ENCODE measurements at places on chromosomes 4 and X. TPM values are rescaled to one million over a fixed set of nuclear protein-coding genes. Genes with fewer than 3 reads are reported as not detected.

SYNPO2 gene
- total RNA-seq: 0.27 TPM

FGF2 gene
- 0.73 TPM for total RNA-seq

ZDHHC9 gene
- total RNA-seq: 12.3 TPM

TBX22 gene
- total RNA-seq: not detected

BEX1 gene
- total RNA-seq: 0.32 TPM

CTAG2 gene
- total RNA-seq: not detected

NOX1 gene
- total RNA-seq: not detected

SPATA4 gene
- total RNA-seq: not detected

MAGED2 gene
- total RNA-seq: 22.7 TPM

FAM184B gene
- total RNA-seq: not detected

PPP1R3F gene
- total RNA-seq: 3.1 TPM

CENPVL2 gene
- total RNA-seq: not detected

- DNase-seq: no peak
These were observed 610.7 kb upstream of the CPXCR1 start for GRCh38 chrX:88136328-88136727.

DNA sequence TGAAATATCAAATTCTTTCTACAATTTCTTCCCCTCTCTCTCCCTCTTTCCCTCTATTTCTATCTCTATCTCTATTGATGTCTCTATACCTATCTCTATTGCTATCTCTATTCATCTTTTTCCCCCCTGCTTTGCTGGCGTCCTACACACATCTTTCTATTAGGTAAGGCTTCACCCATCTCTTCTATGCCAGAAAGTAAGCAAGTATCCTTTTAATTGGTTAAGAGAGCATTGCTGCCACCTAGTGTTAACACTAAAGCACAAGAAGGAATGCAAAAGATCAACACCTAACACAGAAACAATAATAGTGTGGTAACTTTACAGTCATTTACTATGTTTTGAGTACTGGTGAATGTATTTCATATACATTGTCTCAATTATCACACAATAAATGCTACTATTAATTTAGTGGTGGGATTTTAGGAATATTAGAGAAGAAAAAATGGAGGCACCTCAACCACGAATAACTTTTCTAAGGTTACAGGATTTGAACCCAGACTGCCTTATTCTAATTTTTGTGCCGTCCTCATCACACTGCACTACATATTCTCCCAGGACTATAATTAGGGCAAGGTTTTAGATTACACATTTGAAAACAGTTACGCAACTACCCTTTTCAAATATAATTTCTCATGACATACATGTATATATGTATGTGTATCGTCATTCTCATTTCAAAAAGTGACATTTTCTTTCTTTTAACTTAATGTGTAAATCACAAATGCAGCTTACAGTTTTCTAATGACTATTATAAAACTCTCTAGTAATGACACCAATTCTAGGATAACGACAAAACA is 3.7 kb upstream of the C4orf36 start:
- no peak for DNase-seq

DNA sequence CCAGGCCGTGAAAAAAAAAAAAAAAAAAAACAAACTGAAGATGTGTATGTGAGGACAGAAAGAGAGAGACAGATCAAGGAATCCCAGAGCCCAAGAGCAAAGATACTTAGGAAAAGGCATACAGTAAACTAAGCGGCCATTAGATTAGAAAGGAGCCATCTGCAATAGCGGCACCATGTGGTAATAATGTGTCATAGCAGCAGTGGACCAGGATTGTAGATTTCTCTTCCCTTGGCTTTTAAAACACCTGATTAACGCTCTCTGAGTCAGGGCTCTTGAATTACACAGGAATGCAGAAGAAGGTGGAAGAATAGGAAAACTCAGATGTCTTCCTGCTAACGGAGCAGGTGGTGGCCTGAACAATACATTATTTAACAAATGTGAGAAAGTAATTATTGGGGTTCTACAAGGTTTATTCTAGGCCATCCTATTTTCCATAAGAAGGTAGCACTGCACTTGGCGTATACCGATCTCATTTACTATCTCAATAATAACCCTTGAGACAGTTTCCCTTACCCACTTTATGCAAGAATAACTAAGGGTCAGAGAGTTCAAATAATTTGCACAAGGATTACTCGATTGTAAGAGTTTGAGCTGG is 182.7 kb downstream of the KCNIP4 start:
- no peak for DNase-seq

- DNase-seq: no peak
These were observed 4.8 kb downstream of the PROM1 start for GRCh38 chr4:16079046-16079445.

DNA sequence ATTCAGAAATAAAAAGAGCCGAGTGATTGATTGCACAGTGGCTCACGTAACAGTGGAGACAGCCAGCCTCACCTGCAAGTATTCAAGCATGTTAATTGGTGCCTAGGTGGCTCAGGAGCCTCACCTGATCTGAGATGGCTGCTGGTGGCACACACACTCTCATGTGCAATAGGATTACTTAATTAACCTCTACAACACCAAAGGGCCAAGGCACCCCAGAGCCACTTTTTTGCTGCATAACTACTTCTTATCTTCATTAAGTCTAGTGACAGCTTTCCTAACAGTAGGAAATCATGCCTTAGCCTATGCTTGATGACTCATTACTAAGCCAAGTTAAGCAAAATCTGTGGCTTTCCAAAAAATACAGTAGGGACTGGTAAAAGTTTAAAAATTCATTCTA is 117.3 kb upstream of the NOCT start:
- DNase-seq: no peak

DNA sequence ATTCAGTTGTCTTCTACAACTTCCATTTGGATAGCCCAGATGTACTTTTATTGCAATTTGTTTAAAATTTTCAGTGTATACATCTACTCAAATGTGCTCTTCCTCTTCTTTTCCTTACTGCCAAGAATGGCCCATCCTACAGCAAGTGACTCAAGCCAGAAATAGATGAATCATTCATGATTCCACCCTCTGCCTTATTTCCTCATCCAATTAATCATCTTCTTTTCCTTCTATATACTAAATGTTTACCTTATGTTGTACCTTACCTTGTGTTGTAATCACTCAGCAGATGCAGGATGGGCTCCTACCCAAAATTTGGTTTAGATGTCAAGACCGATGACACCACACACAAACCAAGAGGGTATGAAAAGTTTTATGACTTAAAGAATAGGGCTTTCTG is 437.8 kb downstream of the GRXCR1 start:
- no peak for DNase-seq

DNA sequence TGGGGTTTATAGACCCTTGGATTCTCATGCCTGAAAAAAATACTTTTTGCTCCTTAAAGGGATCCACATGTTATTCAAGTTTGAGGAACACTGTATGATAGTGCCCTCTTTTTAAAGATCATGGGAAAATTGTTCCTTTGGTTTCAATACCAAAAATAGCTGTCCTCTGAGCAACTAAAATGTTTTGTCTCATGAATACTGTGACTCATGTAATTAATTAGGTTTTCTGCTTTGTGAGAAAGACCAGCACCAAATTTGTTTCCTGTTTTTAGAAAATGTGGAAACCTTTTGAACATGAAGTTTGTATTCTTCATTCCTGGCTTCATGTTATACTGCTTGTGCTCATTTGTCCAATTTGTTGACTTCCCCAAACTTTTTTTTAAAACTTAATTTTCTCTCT is 127.6 kb upstream of the SH3RF1 start:
- no peak for DNase-seq

GRCh38 chr4:187666697-187667494 is 328.7 kb upstream of the ZFP42 start:
- DNase-seq: no peak

DNA sequence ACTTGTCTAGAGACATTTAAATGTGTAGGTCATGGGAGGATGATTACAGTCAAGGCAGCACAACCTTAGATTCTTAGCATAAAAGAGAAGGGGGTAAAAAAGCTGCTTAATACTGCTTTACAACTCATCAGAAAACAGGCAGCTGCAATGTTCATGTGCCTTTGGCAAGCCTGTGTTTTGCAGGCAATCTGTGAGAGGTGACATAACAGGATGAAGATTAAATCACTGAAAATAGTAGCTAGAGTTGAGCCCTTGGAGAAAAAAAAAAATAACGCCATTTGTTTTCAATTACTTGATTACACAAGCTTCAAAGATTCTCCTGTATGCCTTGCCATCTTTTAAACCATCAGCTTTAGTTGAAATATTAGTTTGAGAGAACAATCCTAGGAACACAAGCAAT is 847.6 kb upstream of the LCORL start:
- DNase-seq: no peak

GRCh38 chr4:188316391-188316790 is 177.2 kb downstream of the TRIML1 start:
- DNase-seq: no peak

DNA sequence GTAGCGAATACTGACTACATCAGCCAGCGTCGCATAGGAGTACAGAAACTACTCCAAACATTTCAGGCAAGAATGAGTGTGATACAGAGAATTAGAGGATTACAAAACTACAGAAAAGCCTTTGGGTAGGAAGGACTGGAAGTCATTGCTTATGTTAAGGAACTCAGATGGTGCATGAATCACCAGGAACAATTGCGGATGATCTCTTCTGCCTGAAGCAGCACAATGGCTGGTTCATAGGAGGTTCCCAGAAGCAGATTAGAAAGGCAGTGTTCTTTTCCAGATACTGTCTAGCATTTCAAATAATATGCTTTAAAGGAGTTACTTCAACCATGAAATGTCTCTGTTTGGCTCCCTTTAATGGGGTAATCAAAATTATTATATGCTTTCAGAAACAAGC is 42.5 kb upstream of the MAP9 start:
- DNase-seq: no peak

DNA sequence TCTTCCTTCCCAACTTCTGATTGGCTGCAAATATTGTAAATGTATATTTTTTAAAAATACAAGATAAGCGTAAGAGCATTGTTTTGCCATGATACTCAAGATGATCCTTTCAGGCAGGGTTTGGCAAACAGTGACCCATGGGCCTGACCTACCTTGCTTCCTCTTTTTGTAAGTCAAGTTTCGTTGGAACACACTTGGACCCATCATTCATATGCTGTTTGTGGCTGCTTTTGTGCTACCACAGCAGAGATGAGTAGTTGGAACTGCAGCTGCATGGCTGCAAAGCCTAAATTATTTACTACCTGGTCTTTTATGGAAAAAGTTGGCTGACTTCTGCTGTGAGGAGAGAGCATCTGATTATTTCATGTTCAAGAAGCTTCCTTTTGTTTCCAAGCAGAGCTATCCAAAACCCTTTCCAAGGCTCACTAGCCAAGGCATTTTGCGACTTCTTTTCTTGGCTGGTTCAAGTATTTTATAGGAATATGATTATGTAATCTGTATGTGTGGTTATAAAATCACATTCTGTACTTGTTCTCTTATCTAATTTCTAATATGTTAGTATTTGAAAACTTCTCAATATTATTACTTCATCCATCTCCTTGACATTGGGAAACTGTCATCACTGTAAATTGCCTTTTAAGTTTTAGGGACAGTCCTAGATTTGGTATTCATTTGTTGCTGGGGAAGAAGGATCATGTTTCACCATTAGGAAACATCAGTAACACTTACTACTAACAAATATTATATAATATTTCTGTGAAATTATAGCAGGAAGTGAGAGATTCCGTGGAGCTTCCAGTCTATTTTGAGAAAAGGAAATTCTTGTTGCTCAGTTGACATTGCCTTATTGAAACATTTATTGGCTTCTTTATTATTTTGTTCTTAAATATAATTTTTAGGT is 109.2 kb downstream of the ARHGAP10 start:
- DNase-seq: no peak

GRCh38 chr4:96103086-96103485 is 263.2 kb downstream of the PDHA2 start:
- DNase-seq: no peak

DNA sequence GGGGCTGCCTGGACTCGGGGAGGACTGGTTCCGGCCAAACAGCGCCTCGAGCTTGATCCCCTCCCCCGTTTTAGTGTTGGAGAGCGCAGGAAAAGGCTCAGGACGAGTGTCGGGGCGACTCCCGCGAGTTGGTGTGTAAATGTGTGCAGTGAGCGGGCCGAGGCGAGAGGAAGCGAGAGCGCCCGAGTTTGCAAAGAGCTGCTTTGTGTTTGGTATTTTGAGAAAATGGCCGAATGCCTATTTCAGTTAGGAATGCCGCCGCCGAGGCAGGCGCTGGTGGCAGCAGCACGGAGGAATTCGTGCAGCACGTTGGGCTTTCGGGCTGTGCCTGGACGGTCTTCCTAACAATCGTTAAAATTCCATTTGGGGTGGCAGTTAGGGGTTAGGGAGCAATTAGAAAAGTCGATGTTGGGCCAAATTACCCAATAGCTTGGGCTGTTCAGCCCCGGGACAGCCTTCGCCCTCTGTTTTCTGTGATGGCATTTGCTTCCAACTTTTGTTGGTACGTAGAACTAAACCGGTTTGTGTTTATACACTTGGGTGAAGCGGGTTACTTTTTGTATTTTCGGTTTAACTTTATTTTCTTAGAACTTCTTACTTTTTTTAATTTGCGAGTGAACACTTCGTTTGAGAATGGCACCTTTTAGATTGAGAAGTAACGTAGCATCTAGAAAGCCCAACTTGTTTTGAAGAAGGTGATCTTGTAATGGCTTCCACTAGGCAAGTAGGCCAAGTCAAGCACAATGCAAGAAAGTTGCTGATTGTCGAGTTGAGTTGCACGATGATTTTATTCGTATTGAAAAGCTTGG is 1.6 kb downstream of the REST start:
- DNase-seq: peak; percentile 35

- no peak for DNase-seq
These were observed 48.4 kb upstream of the RPS6KA3 start for GRCh38 chrX:20315140-20315539.

DNA sequence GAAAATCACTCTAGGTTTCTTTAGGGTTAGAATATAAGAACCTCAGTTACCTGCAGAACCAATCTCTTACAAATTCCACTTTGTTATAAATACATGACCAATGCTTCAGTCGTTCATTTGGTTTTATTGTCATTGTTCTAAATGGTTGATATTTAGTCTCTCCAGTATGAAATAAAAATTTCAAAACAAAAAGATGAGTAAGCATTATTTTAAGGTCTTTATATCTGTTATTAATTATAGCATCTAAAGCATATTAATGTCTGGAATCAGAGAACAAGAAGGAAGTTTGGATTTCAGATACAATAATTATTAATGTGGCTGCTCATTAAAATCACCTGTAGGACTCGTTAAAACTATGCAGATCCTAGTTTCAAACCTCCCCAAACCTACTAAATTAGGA is 265.4 kb upstream of the CXorf51A start:
- DNase-seq: no peak

DNA sequence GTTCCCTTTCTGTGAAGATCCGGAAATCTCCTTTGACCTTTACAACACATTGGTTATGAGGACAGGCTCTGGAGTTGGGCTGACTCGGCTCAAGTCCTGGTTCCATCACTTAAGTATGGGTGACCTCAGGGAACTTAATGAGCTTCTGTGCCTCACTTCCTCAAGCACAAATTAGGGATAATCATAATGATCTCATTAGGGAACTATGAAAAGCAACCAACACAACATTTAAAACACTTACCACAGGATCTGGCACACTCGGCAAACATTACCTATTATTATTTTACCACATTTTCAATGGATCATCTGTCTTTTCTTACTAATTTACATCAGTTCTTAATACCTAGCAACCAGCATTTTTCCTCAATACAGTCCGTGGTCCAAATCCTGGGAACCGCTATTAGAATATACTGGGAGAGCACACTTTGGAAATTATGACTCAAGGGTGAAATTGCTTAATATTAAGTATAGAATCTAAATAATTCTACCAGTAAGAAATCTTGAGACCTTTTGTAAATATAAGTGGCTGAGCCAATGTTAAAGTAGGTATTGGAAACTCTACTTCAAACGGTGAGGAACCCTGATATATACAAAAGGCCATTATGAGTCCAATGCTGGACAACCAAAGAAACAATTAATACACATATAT is 19.6 kb downstream of the ADGRA3 start:
- no peak for DNase-seq

GRCh38 chrX:68728186-68728585 is 80.7 kb downstream of the STARD8 start:
- no peak for DNase-seq

Measured in activated T-cell treated with anti-CD3 and anti-CD28 coated beads, Interleukin-2, amount 50 U/mL, for 4 hours (primary cell).